ENCODE measurements at places on chromosomes 3 and 15. TPM values are rescaled to one million over a fixed set of nuclear protein-coding genes. Genes with fewer than 3 reads are reported as not detected.

- DNase-seq = no peak
Observed at GRCh38 chr15:101672298-101672697, 20.1 kb upstream of the TM2D3 start.

The MB21D2 gene
- 23.8 TPM for total RNA-seq

The SLC27A2 gene
- total RNA-seq = not detected

The ZKSCAN7 gene
- not detected for total RNA-seq

DNA sequence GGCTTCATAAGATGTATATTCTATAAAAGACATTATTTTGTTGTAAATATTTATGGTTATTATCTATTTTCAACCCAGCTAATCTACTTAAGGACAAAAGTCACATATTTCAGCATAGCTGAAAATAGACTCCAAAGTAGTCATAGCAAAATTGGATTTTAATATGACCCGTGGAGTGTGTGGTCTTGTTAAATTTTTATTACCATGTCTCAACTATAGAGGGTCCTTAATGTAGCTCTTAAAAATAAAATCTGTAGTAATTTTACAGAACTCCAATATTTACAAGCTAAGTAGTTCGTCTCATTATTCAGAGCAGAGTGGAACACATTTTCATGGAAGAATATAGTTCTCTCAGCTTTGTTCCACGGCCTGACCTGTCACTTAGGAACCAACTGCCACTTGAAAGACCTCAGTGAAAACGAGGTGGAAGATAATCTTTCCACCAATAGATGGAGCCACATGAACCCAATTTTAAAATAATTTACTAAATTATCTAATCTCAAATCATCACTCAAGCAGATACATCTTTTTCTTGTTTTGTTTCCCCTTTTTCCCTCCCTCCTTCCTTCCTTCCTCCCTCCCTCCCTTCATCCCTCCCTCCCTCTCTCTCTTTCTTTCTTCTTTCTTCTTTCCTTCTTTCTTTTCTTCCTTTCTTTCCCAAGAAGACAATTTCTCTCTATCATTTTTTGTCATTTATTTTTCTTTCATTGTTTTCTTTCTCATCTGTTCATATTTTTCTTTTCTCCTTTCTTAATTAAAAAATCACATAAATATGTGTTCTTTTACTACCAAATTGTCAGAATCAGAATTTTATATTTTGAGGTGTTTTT lies 97.2 kb downstream of the CLDN1 start:
- DNase-seq = no peak

- DNase-seq = no peak
Observed at GRCh38 chr3:12041446-12042041, 37.4 kb downstream of the SYN2 start.

The EXD1 gene
- total RNA-seq = not detected

The KNSTRN gene
- total RNA-seq = 72.1 TPM

- no peak for DNase-seq
Observed at GRCh38 chr3:30401971-30402370, 204.4 kb upstream of the TGFBR2 start.

- no peak for DNase-seq
Observed at GRCh38 chr3:10411598-10412332, 90.9 kb upstream of the SEC13 start.

GRCh38 chr3:130377960-130378676 lies 32.6 kb downstream of the COL6A5 start:
- DNase-seq = no peak

- DNase-seq = no peak
Observed at GRCh38 chr15:62150445-62150844, 14.6 kb downstream of the C2CD4B start.

DNA sequence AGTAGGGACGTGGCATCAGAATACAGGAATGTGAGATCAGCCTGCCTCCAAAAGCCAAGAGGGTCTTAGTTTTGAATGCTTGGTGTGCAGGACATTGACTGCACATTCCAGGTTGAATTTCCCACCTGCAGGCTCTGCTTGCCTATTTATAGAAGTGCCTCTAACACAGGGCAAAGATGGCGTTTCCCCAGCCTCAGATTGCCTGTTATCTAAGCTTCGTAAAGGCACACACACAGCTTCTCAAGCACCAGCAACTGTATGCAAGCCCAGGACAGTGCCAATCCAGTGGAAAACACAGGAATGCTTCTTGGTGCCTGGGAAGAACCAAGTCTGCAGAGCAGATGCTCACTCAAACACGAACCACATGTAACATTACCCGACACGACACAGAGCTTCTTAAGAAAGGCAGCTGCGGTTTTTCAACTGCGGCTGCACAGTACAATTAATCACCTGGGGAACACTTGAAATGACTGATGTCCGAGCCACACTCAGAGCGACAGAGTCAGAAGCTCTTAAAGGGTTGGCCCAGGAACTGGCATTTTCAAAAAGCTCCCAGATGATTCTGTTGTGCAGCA lies 90.0 kb upstream of the ANKRD34C start:
- DNase-seq = no peak

- DNase-seq = no peak
Observed at GRCh38 chr3:59258550-59259260, 208.9 kb upstream of the CFAP20DC start.
